Ovary (tissue), 10 donors: ENCODE measurements at places on chromosomes 3 and 15.

DNA sequence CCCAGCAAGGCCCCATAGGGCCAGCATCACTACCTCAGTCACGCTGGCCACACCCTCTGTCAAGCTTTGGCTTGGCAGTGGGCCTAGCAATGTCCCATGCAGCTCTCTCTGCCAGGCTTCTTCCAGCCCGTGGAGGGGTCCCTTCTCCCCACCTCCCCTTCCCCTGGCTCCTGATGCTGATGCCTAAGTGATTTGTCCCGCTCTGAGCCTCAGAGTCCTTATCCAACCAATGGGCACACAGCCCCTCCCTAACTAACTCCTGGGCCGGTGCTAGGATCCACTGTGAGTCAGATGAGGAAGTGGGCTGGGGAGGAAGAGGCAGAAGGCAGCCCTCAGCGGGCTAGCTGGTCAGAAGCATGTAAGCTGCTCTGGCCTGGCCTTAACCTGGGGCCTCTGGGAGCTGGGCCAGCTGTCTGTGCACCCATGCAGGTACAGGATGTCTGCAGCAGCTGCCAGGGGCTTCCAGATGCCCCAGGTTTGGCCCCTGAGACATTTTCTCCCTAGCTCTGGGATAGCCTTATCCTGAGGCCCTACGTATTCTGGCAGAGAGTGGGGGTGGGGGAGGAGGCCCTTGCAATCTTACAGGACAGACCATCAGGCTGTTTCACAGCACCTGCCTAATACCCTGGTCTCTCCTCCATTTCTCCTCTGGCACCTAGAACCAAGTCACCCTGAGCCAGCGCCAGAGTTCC is 740 bp upstream of the ZBTB47 start:
- peak; percentile 70 for DNase-seq

DNA sequence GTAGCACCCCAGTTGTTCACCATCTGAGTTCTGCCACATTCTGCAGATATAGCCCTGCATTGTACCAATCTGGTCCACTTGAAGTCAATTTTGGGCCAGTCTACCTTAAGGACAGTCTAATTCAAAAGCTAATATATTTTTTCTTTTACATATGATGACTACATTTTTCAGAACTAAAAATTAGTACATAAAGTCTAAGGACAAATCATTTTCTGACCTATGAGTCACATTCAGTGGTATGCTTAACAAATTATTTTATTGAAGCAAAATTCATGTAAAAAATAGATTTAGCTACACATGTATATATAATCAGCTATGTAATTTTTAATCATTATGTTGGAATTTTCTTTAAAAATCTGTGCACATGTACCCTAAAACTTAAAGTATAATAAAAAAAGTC is 52.1 kb upstream of the IL12A start:
- DNase-seq, result no peak

DNA sequence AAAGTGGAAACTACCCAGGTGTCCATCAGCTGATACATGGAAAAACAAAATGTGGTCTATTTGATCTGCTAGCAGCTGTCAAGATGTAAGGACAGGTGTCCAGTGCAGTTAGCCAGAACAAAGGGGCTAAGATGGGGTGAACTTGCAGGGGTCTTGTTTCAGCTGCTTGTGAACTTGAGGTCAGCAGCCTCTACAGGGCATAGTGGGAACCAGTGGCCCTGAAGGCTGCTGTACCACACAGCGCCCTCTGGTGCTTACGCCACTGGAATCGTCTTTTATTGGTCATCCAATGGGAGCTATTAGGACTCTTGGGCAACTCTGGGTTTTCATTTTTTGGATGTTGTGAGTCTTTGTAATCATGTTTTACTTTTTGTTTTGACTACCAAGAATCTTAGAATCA is 62.2 kb upstream of the CTSH start:
- no peak for DNase-seq

- no peak for DNase-seq
Measured at GRCh38 chr3:34078418-34078817, 280.0 kb downstream of the PDCD6IP start.
